ENCODE measurements at places on chromosomes 7 and 10.
A peak's percentile ranks its signal among the peaks of the same experiment; 100 is the strongest.

- no peak for DNase-seq
Measured at GRCh38 chr7:28919510-28919909, 38.6 kb downstream of the TRIL start.

DNA sequence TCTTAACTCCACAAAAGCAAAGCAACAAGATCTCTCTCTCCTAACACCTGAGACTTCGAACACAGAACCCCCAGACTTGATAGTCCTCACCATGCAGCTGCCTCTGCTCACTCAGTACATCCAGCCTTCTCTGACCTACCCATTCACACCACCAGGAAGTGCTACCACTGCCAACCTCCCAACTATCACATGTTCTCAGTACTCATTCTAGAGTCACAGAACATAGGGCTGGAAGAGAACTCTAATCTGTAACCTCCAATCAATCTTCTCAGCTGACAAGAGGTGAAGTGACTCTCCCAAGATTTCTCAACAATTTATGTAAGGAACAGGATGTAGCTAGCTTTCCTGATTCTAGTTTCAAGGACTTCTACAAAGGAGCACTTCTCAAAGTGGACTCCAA lies 3.8 kb downstream of the NUDCD3 start:
- no peak for DNase-seq

GRCh38 chr7:11786186-11786585 lies 45.8 kb downstream of the THSD7A start:
- DNase-seq = peak; percentile 91

- no peak for DNase-seq
Measured at GRCh38 chr10:71231206-71231605, 18.8 kb downstream of the UNC5B start.

- peak; percentile 82 for DNase-seq
Measured at GRCh38 chr7:123041101-123041500, 45.6 kb upstream of the TAS2R16 start.

DNA sequence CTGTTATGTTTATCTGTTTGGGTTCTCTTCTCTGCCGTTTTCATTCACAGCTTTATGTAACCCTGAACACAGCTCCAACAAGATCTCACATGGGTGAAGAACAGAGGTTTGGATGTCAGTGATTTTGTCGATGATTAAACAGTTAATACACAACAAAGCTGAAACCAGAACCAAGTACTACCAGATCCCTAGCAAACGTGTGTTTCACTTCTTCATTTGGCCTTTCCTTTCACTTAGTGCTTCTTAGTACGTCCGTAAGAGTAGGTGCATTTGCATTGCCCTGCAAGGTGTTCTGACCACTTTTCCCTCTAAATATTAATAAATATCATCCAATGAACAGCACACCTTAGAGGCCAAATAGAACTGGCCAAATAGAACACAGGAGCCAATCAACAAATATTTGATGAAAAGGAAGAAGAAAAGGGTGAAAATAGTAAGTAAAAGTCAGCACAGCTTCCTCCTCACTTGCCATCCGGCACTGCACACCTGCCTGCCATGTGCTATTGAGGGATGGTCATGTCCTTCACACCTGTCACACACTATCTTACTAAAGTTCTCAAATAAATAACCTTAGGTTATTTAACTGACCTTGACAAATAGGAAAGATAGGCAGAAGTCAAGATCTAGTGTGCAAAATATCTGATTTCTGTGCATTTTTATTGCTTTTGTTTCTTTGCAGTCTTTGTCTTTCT lies 252.6 kb upstream of the ANKRD30A start:
- no peak for DNase-seq

GRCh38 chr10:102163342-102163989 lies 11.3 kb downstream of the NOLC1 start:
- no peak for DNase-seq

DNA sequence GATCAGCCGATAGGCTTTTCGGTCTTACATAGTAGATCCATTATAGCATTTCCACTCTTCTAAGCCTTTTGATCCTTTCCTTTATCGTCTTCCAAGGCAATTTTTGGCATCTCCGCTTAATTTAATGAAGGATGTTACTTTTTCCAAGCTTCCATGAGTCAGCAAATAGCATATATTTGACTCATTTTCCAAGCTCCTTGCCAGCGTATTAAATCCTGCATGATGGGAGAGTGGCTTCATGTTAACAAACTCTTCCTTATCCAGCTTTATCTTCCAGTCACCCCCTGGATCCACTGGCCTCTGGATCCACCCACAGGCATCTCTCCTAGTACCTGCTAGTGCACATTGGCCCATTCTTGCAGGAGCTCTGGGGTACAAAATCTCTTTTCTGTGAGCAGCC lies 13.0 kb downstream of the OR9A2 start:
- peak; percentile 74 for DNase-seq

- no peak for DNase-seq
Measured at GRCh38 chr7:54831046-54831643, 72.1 kb upstream of the SEC61G start.

DNA sequence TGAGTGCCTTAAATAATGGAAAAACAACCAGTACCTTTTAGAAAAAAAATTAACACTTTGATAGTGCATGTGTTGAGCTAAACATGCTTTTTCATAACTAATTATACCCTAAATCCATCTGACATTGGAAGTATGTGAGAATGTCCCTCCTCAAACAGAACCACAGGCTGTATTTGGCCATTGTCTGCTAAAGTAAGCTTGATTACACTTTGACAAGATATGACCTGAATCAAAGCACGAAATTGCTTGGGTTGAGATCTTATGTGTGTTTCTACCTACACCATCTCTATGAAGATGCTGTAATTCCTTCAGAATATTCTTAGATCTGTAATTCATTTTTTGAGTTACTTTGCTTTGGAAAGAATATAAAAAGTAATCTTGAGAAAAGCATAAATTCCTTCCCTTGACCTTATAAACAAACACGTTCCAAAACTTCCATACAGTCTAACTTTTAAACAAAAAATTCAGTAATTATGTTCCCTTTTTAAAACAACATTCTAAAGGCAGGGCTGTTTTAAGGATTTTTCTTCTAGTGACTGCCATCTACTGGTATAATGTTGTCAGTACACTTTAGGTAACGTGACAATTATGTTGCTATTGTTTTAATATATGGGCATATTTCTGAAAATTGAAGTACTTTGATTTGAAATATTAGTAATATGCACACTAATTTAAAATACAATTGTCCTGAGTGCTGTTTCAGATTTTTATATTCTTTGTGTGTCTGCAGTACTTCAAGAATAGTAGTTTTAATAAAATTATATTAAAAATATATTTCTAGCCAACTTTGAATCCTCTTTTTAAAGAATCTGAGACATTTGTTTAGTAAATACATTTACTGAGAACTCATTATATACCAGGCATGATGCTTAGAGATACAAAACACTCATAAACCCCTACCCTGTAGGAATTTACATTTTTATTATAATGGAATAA lies 20.9 kb downstream of the CD36 start:
- peak; percentile 20 for DNase-seq

DNA sequence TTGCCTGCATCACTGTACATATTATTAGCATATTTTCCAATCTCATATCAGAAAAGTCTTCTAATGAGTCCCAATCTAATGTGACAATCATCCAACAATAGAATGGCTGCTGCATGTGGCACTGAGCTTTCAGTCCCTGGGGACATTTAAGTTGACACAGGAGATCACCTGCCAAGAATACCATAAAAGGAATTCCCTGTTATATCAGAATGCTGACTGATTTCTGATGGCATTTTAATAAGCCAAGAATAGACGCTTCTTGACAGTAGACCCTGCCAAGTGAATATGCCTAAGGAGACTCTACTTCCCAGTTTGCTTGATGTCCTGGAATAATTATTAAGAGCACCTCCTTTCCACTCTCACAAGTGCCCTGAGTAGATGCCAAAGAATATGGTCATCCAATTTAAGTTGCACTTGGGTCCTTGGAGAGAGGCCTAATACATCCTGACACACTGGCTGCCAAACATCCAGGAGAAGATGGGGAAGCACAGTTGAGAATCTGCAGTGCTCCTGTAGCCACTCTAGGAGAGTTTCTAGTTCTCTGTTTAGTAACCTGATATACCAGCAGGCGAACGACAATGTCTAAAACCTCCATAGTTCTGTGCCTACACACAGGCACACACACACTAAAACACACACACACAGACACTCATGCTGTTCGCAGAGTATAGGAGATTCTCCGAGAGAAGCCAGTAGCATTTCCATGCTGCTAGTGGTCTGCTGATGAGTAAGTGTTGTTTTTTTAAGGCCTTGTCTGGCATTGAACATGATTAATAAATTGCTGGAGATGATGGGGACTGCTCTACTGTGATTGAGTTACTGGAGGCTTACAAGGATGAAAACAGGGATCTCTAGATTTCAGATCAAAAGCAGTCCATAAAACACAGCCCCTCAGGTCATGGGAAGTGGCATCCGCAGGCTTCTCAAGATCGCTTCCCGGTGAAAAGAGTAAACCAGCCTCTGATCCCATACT lies 369.6 kb downstream of the KCNMA1 start:
- no peak for DNase-seq

- peak; percentile 48 for DNase-seq
Measured at GRCh38 chr10:29646960-29647461, 12.2 kb upstream of the SVIL start.

- DNase-seq = no peak
Measured at GRCh38 chr7:2908103-2908683, 64.1 kb upstream of the GNA12 start.

DNA sequence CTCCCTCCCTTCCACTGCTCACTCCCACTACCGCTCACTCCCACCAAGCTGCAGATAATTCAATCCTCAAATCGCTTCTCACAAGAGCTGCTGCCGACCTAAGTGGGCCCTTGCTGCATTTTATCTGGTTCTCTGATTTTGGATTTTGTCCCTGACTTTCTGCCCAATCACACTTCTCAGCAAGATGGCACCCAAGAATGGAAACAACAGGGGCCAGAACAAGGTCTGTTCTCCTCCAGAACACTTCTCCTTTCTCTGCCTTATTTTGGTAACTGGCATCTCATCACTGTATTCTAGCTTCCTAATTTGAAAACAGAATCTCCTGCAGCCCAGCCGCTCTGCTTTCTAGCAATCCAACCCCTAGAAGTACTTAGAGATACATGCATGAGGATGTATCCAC lies 172.8 kb downstream of the GRID1 start:
- DNase-seq = no peak

- DNase-seq = peak; percentile 86
Measured at GRCh38 chr10:78634835-78635234, 433.9 kb upstream of the ZMIZ1 start.

DNA sequence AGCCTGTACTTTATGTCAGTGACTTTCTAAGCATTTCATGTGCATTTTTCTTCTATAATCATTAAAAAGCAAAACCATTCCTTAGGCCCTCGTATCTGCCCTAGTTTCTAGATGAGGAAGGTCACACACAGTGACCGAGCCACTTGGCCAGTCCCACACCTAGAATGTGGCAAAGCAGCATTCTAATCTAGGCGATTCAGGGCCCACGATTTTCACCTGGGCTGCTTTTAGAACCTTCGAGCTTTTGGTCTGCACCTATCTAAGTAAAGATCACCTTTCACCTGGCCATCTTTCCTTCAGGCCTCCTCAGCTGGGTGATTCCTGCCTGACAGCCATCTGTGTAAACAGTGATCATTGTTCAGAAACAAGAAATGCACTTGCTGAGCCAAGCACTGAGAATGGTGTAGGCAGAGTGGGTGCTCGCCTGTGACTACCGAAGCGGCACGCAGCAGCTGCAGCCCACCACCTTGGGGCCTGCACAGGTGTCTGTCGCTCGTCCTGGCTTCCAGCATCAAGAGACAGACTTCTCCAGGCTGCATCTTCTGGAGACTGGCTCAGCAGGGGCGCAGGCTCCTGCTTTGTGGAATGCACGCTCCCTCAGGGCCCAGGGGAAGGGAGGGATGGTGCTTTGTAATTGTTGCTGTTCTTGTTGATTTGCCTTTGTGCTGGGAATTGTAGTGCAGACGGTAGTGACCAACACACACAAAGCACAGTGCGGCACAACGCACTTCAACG lies 149.0 kb upstream of the INSYN2A start:
- DNase-seq = no peak
